ENCODE measurements at places on chromosomes 6 and 20.

DNA sequence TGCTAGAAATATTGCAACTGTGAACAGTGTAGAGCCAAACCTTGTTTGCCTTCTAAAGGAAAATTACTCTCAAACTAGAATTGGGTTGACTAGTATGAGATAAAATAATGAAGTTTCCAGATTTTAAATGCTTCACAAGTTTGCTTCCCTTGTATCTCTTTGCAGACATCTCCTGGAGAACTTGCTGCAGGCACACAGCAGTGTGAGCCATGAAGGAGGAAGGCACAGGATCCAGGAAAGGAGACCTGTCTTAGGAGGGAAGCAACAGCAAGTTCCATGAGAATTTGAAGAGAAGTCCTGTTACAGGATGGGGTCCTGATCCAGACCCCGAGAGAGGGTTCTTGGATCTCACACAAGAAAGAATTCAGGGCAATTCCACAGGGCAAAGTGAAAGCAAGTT, 115.9 kb downstream of the BMP7 start:
- no peak for DNase-seq

GRCh38 chr6:134249759-134250602, 67.9 kb downstream of the SGK1 start:
- DNase-seq = no peak

GRCh38 chr20:460180-460579, 2.2 kb downstream of the TBC1D20 start:
- no peak for DNase-seq

DNA sequence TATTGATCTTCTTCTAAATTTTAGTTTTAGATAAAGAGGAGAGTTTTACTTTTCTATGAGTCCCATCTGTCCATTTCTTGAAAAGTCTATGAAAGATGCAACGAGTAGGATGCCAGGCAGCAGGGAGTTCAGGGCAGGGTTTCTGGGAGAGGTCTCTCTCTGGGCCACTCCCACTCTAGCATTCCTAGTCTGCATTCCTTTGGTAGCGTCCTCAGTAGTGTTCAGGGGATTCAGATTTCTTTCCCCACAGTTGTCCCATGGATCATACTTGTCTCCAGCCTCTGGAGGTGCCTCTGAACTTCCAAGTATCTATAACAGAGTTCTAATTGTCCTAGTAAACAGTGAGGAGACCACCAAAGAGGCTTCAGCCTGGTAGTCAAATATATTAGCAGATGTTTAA, 225.3 kb downstream of the RIMS1 start:
- no peak for DNase-seq

GRCh38 chr6:152225241-152225934, 411.8 kb downstream of the SYNE1 start:
- no peak for DNase-seq

DNA sequence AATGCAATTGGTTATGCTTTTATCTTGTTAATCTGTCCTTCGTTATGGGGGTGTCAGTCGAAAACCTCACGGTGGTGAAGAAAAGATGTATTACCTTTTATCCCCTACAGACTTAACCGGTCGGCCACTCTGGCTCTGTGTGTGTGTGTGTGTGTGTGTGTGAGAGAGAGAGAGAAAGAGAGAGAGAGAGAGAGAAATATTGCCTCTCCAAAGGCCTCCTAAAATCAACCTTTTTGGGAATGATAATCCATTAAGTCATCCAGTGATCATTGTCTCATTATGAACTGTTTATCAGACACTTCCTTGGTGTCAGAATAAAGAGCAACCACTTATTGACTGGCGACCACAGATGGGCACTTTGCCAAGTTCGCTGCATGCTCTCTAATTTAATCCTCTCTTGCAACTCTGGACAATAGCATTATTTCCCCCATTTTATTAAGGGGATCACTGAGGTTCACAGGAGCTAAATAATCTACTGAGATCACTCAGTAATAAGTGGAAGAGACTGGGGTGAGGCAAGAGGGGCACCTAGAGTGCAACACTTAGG, 30.7 kb downstream of the SLC35D3 start:
- DNase-seq = no peak

All from CD4-positive, alpha-beta T cell treated with Interferon alpha-2 for 1 hour (primary cell).